ENCODE measurements at places on chromosomes 11 and 22. TPM values are rescaled to one million over a fixed set of nuclear protein-coding genes. Genes with fewer than 3 reads are reported as not detected.

Gene CEND1
- not detected for total RNA-seq

- no peak for DNase-seq
- H3K4me3 ChIP-seq = no peak overlapping the region
- H3K27me3 ChIP-seq = no peaks in the 10 kb centered on the region
- H3K4me1 ChIP-seq = no peaks in the 10 kb centered on the region
- no peaks in the 10 kb centered on the region for H3K36me3 ChIP-seq
These were observed 167.3 kb downstream of the NTM start for GRCh38 chr11:131537748-131538147.

DNA sequence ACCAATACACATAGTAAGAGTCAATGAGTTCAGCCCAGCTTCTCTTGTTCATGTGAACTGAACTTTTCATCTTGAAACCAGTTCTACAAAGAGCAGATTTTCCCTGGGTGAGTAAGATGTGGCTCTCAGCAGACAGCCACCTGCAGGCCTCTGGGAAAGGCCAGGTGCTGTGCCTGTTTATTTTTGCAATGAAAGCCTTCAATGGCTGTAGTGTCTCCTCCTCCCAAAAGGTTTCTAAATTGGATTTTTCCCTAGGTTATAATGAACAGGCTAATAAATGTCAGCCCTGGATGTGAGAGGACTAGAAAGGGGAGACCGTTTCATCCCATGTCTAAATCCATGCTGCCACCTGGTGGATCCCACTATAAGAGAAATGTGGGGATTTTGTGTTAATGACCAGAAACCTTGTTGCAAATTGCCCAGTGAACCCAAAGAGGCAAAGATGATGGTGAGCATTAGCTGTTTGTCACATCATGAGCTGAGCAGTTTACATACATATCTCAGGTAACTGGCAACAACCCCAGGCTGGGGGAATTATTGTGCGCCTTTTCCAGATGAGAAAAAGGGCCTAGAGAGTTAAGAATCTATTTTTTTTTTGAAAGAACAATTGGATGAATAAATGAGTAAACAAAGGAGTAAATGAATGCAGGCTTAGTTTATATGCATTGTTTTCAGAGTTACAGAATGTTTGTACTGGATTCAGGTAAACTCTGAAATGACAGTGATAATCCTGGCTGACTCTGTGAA, 12.7 kb downstream of the C11orf91 start:
- no peak overlapping the region for H3K4me3 ChIP-seq
- no peak overlapping the region for H3K27ac ChIP-seq
- H3K27me3 ChIP-seq = no peaks in the 10 kb centered on the region
- no peak for DNase-seq

Gene TRIM51
- total RNA-seq = not detected

DNA sequence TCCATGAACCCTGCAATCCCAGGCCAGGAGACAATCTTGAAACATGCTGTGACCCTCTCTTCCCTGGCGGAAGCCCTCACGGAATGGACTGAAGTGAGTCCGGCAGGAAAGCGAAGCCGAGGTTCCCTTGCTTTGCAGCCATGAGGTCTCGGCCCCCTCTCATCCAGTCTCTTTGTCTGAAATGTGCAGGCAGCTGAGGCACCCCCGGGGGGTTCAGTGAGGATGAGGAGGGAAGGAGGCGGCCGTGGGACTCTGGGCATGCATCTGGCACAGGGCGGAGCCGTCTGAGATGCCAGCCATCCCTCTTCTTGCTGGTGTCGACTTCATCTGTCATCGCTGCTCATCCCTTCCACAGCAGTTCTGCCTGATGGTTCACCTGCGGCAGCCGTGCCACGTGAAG, 1485.7 kb downstream of the BRD1 start:
- H3K27me3 ChIP-seq = no peaks in the 10 kb centered on the region
- H3K4me1 ChIP-seq = no peaks in the 10 kb centered on the region
- no peak overlapping the region for H3K4me3 ChIP-seq
- no peaks in the 10 kb centered on the region for H3K36me3 ChIP-seq

GRCh38 chr11:110093407-110094297, 460 bp downstream of the ZC3H12C start:
- peak overlapping the region; percentile 69 for H3K4me3 ChIP-seq
- peak; percentile 85 for DNase-seq
- peaks cover 26% of the 10 kb centered on the region for H3K4me1 ChIP-seq

- H3K27ac ChIP-seq = no peak overlapping the region
- H3K36me3 ChIP-seq = no peaks in the 10 kb centered on the region
- DNase-seq = no peak
- H3K27me3 ChIP-seq = no peaks in the 10 kb centered on the region
- H3K4me3 ChIP-seq = no peak overlapping the region
- H3K4me1 ChIP-seq = no peaks in the 10 kb centered on the region
These were observed 1223.9 kb downstream of the BRD1 start for GRCh38 chr22:48603621-48604320.

DNA sequence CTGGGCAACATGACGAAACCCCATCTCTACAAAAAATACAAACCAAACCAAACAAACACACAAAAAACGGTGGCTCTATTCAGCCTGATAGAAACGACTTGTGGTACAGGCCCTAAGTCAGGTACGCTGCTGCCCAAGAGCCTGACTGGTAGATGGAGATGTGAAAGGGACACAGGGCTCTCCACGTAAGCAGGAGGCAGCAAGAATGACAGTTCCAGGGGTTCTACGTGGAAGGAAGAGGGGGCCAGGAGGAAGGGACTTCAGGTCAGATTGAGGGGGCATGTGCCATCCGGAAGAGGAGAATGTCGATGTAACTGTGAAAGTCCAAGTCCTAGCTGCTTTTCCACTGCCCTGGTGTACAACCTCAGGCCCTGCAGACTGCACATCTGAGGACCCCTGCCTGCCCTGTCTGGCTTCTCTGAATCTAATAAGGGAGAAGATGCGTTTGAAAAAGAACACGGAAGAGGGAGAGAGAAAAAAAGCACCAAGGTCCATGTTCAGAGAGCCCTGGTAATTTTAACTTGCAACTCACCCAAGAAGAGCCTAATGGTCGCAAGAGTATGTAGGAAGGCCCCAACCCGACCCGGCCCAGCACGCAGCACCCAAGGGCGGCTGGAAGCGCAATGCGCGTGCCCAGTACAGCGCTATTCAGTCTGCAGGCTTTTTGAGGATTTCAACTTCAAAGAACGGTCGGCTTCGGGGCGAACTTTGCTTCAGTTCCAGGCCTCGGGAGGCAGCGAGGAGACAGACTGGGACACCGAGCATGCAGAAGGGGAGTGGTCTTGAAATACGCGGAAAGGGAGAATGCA, 909 bp upstream of the ZNRD2 start:
- H3K4me3 ChIP-seq = peak overlapping the region; percentile 91
- H3K27ac ChIP-seq = peak overlapping the region; percentile 97
- no peak for DNase-seq
- H3K27me3 ChIP-seq = no peaks in the 10 kb centered on the region
- H3K4me1 ChIP-seq = peaks cover 58% of the 10 kb centered on the region

DNA sequence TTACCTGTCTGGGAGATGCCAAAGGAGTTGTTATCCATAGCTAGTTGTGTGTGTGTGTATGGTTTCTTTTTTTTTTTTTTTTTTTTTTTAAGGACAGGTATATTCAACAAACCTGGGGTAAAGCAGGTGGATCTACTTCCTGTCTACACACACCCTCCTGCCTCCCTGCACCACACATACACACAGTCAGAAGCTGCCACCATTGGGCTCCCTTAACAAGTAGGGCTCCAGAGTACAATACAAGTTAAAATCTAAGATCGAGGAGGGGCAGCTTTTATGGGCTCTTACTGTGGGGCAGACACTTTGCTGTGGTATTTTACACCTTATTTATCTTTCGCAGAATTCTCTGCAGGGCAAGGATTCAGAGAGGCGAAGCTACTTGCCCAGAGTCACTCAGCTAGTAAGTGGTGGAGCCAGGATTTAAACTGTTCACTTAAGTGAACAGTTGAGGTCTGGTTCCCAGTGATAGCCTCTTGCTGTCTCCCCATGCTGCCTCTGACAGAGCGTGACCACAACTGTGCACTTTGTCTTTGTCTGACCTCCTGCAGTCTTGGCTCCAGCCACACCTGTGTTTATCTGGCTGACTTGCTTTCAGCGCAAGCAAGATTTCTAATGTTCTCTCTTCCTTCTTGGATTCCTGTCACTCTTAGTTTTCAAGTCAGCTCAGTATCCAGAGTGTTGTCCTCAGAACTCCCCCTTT, 135.0 kb downstream of the CSNK2A3 start:
- H3K4me1 ChIP-seq = peaks cover 7% of the 10 kb centered on the region
- no peak overlapping the region for H3K4me3 ChIP-seq
- peak overlapping the region; percentile 19 for H3K27ac ChIP-seq
- no peaks in the 10 kb centered on the region for H3K36me3 ChIP-seq

DNA sequence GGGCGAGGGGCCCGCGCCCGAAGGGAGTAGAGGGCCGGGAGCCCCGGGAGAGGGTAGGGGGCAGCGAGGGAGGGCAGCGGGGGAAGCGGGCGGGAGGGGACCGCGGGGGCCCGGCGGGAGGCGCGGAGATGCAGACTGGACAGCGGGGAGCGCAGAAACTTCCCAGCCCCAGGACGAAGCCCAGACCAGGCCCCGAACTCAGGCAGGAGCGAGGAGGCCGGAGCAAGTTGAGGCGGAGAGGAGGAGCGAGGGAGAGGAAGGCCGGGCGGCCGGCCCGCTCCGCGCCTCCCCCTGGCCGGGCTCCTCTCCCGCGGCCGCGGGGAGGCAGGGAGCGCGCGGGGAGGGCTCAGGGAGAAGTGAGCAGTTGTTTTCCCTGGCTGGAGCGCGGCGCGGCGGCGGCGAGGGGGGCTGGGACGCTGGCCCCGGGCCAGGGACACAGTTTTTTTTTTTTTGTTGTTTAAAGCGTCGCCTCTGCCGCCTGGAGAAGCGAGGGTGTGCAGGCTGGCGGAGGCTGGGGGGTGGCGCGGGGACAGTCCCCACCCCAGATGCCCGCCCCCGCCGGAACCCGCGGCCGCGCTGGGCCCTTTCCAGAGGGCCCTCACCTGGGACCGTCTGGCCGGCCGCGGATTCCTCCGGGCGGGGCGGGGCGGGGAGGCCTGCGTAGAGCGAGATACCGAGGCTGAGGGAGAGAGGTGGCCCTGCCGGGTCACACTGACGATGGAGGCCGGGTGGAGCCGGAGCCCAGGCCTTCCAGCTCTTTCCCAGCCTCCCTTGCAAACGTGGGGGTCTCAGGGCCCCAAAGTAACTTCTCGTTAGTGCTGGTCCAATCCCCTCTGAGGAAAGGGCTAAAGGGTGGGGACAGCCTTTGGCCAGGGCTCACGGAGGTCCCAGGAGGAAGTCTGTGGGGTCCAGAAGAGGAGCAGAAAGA, at the start of gene LTBP3:
TSS of gene LTBP3 (minus strand) at position 358 of the 928 bp plus-strand sequence. CDS start 400 bp downstream, outside the sequence.
- H3K4me1 ChIP-seq = peaks cover 65% of the 10 kb centered on the region
- H3K27me3 ChIP-seq = no peaks in the 10 kb centered on the region
- H3K4me3 ChIP-seq = peak within 1 kb of the TSS; percentile 50
- DNase-seq = peak; percentile 89
- H3K27ac ChIP-seq = peak within 1 kb of the TSS; percentile 87
- no peaks in the 10 kb centered on the region for H3K36me3 ChIP-seq

GRCh38 chr11:69775163-69775755, at the start of gene FGF4:
FGF4 (minus strand) TSS chr11:69775341; CDS start chr11:69775084, 257 bp downstream.
- H3K36me3 ChIP-seq = no peaks in the 10 kb centered on the region
- H3K27ac ChIP-seq = no peak within 1 kb of the TSS
- peaks cover 14% of the 10 kb centered on the region for H3K4me1 ChIP-seq
- no peak for DNase-seq

Gene APOL6
- 38.0 TPM for total RNA-seq

- no peak for DNase-seq
- H3K4me3 ChIP-seq = no peak overlapping the region
- H3K36me3 ChIP-seq = no peaks in the 10 kb centered on the region
- H3K27ac ChIP-seq = no peak overlapping the region
- H3K27me3 ChIP-seq = no peaks in the 10 kb centered on the region
These were observed 216.9 kb upstream of the ARHGAP20 start for GRCh38 chr11:110929129-110929528.

Gene OR8A1
- total RNA-seq = not detected

Gene ATXN10
- total RNA-seq = 119 TPM

Gene SLC22A6
- total RNA-seq = not detected

GRCh38 chr11:5281596-5281995, 11.9 kb upstream of the HBE1 start:
- H3K27ac ChIP-seq = no peak overlapping the region
- H3K27me3 ChIP-seq = no peaks in the 10 kb centered on the region
- H3K36me3 ChIP-seq = no peaks in the 10 kb centered on the region
- H3K4me1 ChIP-seq = no peaks in the 10 kb centered on the region
- no peak for DNase-seq

DNA sequence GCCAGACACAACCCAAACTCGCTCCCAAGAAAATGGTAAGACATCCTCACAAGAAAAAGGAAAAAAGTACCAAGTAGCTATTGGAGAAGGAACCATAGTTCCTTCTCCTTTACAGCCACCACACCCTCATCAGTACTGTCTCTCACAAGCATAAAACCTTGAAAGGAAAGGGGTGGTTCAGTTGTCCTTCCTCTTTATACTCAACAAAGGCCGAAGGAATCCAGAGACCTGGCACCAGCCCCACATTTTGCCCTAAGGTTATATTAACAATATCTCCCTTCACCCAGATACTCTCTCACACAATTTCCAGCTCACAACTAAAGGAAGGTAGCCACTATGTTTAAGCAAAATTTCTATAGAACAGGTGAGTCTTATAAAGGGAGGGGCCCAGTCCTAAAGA, 8.5 kb downstream of the FHIP1B start:
- H3K36me3 ChIP-seq = peaks cover 29% of the 10 kb centered on the region
- no peak overlapping the region for H3K27ac ChIP-seq
- H3K4me3 ChIP-seq = no peak overlapping the region
- H3K27me3 ChIP-seq = no peaks in the 10 kb centered on the region
- DNase-seq = no peak

- H3K36me3 ChIP-seq = no peaks in the 10 kb centered on the region
- H3K4me1 ChIP-seq = no peaks in the 10 kb centered on the region
These were observed 141.2 kb downstream of the CADM1 start for GRCh38 chr11:115362997-115363396.

GRCh38 chr11:19984048-19984742, 176.1 kb downstream of the DBX1 start:
- no peak overlapping the region for H3K27ac ChIP-seq
- no peak for DNase-seq
- no peak overlapping the region for H3K4me3 ChIP-seq
- no peaks in the 10 kb centered on the region for H3K4me1 ChIP-seq

- H3K36me3 ChIP-seq = no peaks in the 10 kb centered on the region
- H3K27ac ChIP-seq = no peak overlapping the region
- H3K27me3 ChIP-seq = no peaks in the 10 kb centered on the region
- DNase-seq = no peak
These were observed 1652.8 kb downstream of the LRRC4C start for GRCh38 chr11:39806652-39807051.

DNA sequence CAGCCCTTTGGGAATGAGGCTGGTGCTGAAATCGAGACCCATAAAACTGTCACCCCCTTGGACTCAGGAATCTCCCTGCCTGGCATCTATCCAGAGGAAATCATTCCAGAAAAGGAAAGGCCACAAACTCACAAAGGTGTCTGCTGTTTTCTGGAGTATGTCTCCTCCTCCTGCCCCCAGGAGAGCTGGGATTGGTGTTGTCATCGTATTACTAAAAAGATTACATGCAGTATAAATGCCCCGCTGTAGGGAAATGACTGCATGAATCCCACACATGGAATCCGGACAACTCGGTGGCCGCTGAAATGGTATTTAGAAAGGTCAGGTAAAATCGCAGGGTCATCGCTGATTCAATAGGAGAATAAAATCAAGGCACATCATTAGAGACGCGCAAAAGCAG, 18.9 kb upstream of the RFPL3 start:
- no peak overlapping the region for H3K4me3 ChIP-seq
- no peaks in the 10 kb centered on the region for H3K36me3 ChIP-seq
- H3K27ac ChIP-seq = no peak overlapping the region
- DNase-seq = no peak
- no peaks in the 10 kb centered on the region for H3K4me1 ChIP-seq

GRCh38 chr11:124753205-124753604, 1.1 kb upstream of the VSIG2 start:
- H3K27ac ChIP-seq = no peak overlapping the region
- peaks cover 8% of the 10 kb centered on the region for H3K4me1 ChIP-seq
- no peak overlapping the region for H3K4me3 ChIP-seq
- H3K27me3 ChIP-seq = peaks cover 12% of the 10 kb centered on the region
- no peaks in the 10 kb centered on the region for H3K36me3 ChIP-seq
